Natural killer cell (primary cell): ENCODE measurements at places on chromosomes 13 and 19.

DNA sequence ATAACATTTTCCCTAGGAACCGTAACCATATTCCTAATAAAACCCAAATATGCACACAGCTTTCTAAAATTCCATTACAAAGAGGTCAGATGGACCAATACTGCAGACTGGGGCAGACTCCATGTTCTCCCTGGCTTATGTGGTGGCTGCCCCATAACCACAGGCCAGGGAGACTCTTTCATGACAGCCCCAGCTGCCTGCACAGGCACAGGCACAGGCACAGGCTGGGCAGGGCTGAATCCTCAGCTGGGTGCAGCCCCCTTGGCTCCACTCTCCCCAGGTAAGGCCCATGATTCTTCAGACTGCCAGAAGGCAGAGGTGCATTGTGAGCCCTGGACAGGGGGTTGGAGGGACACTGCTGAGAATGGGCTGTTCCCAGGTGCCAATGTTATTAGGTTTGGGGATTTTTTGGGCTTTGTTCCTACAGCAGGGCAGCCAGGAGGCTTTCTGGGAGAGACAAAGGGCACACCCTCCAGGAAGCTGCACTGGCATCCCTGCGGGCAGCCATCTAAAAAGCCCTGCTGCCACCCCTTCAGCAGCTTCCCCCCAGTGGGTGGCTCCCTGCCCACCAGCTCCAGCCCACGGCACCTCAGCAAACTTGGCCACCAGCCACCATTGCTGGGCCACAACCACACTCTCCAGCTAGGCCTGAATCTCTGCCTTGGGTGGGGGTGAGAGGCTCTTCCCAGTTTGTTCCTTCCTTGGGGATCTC lies 20.0 kb downstream of the DOCK9 start:
- no peak for DNase-seq

GRCh38 chr13:113454936-113455335 lies 1.6 kb upstream of the ADPRHL1 start:
- no peak for DNase-seq

- peak; percentile 64 for DNase-seq
These were observed 10.0 kb downstream of the NDUFB7 start for GRCh38 chr19:14561847-14562351.

DNA sequence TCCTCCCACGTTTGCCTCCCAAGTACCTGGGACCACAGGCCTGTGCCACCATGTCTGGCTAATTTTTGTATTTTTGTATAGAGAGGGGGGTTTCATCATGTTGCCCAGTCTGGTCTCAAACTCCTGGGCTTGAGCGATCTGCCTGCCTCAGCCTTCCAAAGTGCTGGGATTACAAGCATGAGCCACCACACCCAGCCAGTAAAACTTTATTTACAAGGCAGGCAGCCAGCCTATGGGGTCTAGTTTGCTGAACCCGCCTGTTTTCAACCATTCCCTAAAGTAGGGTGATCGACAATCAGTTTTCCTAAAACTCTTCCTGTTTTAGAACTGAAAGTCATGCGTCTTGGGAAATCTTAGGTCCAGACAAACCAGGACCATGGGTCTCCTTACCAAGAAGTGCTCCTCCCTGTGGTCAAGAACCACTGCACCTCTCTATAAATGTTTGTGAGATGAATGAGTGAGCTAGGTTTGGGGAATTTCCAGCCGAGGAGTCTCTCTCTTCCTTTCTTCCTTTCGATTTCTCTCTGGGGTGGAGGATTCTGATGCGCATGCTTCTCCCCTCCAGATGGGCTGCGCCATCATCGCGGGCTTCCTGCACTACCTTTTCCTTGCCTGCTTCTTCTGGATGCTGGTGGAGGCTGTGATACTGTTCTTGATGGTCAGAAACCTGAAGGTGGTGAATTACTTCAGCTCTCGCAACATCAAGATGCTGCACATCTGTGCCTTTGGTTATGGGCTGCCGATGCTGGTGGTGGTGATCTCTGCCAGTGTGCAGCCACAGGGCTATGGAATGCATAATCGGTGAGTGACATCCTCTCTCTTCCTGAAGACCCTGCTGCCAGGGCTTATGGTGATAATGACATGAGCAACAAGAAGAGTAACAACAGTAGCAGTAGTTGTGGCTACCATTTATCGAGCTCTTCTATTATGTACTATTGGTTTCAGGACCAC lies 38.7 kb downstream of the ADGRE1 start:
- peak; percentile 76 for DNase-seq

- DNase-seq: peak; percentile 91
These were observed at the start of the genes LIG1 and ZSWIM9 for GRCh38 chr19:48169939-48170803. TSS of gene LIG1 (minus strand) at chr19:48170344. CDS start at chr19:48165566, 4,778 bp downstream. TSS of gene ZSWIM9 (plus strand) at chr19:48170680. CDS start at chr19:48171803, 1,123 bp downstream.

DNA sequence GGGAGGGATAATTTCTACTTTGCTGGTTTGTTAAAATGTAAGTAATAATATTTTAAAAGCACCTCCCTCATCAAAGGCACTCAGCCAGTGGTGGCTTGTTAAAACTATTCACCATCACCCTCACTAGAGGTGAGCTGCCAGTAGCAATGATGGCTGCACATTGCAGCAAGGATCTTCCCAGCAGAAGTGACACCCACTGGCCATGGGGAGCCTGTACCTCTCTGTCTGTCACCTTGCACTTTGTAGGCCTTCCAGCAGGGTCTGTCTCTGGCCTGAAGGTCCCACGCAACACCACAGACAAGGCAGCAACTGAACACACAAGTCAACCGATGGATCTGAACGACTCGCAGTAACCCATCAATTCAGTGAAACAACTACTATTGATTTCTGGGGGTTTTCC lies 47.3 kb upstream of the C13orf42 start:
- no peak for DNase-seq

- no peak for DNase-seq
These were observed 474.2 kb upstream of the SLC10A2 start for GRCh38 chr13:103540382-103540765.

GRCh38 chr19:42311657-42312056 lies 1.5 kb upstream of the TMEM145 start:
- no peak for DNase-seq

DNA sequence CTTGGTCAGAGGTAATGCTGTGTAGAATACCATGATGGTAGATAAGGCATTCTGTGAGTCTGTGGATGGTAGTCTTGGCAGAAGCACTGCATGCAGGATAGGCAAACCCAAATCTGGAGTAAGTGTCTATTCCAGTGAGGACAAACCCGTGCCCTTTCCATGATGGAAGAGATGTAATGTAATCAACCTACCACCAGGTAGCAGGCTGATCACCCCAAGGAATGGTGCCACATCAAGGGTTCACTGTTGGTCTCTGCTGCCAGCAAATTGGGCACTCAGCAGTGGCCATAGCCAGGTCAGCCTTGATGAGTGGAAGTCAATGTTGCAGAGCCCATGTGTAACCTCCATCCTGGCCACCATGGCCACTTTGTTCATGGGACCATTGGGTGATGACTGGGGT lies 155.0 kb downstream of the RAP2A start:
- no peak for DNase-seq

DNA sequence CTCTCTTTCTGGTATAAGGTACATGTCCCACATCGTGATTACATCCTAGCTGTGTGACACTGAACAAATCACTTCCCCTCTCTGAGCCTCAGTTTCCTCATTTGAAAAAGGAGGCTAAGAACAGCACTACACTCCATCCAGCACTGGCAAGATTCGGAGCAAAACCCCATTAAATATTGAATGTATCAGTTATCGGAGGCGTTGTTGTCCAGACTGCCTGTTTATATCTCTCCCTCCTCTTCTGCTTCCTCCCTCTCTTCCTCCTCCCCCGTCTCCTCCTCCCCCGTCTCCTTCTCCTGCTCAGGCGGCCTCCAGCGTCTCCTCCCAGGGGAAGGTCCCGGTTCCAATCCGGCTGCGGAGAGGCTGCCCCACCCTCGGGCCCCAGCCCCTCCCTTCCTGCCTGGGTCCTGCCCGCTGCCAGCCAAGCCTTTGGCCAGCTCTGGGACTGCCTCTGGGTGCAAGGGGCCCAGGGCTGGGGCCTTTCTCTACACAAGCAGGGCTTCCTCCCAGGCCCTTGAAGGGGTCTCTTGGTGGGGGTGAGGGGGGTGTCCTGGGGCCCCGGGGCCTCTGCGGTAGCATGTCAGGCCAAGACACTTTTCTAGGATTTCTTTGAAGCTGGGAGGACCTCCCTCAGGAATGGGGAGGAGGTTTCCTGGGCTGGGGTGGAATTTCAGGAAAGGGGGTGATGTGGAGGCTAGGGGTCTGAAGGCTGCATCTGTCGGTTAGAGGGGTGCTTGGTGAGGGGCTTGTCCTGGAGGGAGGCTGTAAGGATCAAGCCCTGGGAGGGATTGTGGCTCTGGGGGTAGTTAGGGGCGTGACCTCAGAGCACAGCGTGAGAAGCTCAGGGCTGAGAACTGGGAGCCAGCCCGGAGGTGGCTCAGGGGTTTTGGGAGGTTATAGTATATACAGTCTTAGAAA lies 1.9 kb downstream of the RRAS start:
- DNase-seq: no peak

GRCh38 chr19:19039901-19040300 lies 6.5 kb downstream of the ARMC6 start:
- DNase-seq: peak; percentile 45

- DNase-seq: peak; percentile 79
These were observed 3.4 kb upstream of the PRAM1 start for GRCh38 chr19:8505680-8506401.

GRCh38 chr13:111038887-111039286 lies 76.2 kb upstream of the ARHGEF7 start:
- no peak for DNase-seq

GRCh38 chr19:7251494-7251893 lies 42.7 kb downstream of the INSR start:
- DNase-seq: no peak

GRCh38 chr19:12967907-12968306 lies 1.5 kb upstream of the DAND5 start:
- DNase-seq: no peak

DNA sequence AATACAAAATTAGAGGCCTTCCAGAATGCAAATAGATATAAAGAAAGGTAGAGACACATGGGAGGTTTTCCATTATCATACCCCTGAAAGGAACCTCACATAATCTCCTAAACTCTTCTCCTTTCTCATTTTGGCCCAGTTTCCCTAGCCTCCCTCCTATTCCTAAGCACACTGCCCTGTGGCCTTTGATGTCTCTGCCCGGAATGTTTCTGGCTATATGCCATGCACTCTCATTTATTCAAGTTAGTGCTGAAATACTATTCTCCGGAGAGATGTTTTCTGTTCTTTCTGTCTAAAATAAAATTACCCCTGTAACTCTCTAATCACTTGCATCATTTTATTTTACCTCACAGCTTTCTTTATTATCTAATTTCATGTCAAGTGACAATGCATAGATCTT lies 1287.7 kb downstream of the SLITRK5 start:
- no peak for DNase-seq

GRCh38 chr13:67120872-67121531 lies 109.1 kb downstream of the PCDH9 start:
- DNase-seq: no peak

DNA sequence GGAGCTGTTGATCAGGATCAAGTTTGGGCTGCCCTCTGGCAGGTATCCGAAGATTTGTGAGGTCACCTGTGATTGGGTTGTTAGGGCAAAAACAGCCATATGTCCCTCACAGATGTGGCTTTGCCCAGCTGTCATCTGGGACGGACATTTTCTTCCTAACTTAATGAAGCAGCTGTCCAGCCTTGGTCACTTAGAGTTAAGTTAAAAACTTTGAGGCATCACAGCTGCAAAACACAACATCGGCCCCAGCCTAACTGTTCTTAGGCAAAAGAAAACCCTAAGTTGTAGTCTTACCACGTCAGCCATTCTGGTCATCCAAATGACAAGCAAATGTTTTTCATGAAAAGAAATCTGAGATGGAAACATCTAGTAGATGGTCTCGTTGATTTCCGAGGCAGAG lies 318.4 kb downstream of the DCLK1 start:
- no peak for DNase-seq

DNA sequence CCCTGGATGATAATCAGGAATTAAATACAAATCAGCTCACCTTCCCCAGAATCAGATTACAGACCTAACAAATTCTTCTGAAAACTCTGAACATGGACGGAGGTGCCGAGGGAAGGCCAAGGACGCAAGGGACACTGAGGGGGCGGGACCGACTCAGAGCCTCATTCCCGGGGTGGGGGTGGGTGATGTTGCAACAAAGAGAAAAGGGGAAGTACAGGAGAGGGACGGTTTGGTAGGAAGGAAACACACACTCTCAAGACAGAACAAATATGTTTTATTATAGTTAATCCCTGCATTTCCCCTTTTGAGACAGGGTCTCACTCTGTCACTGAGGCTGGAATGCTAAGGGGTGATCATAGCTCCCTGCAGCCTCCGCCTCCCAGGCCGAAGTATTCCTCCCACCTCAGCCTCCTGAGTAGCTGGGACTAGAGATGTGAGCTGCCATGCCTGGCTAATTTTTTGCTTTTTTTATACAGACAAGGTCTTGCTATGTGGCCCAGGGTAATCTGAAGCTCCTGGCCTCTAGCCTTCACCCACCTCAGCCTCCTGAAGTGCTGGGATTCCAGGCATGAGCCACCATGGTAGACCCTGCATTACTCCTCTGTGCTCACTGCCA lies 786 bp upstream of the LILRA2 start:
- DNase-seq: no peak

DNA sequence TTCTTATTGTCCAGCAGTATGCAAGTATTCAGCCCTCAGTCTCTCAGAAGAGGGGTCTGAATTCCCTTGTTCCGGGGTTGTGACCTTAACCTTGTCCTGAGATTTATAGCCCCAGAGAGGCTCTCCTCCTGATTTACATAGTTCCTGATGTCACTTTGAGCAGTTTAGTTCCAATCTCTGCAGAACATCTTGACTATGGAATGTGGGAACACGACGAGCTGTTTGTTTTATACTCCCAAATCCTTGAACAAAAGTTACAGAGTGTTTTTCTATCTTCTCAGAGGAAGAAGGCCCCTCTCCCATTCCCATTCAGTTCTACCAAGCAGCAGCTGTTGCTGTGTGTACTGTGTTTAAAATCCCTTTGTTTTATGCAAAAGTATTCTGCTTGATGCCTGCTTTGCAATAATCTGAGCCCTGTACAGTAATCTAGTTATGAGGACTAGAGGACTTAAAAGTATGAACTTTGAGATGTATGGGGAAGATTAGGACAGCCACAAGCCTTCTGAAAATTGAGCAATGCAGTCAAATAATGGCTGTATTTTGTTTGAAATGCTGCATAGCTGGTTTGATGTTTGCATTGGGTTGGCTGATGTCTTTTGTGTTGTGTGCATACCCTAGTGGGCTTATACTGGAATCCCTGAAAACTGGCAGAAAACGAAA lies 74.7 kb downstream of the KL start:
- no peak for DNase-seq

DNA sequence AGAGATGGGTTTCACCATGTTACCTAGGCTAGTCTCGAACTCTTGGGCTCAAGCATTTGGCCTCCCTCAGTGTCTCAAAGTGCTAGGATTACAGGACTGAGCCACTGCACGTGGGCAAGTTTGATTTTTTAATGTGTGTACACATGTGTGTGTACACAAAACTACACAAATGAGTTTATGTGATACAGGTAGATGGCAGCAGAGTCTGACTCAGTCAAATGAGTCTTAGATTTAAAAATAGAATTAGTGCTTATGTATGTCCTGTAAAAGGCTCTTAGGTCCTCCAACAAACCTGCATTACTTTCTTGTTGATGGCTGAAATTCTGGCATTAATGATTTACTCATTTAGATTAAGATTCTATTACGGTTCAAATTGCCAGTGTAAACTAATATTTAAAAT lies 293.7 kb downstream of the PCDH17 start:
- no peak for DNase-seq
